Activated CD4-positive, alpha-beta T cell treated with anti-CD3 and anti-CD28 coated beads for 48 hours (primary cell): ENCODE measurements at places on chromosomes 5 and 9.

DNA sequence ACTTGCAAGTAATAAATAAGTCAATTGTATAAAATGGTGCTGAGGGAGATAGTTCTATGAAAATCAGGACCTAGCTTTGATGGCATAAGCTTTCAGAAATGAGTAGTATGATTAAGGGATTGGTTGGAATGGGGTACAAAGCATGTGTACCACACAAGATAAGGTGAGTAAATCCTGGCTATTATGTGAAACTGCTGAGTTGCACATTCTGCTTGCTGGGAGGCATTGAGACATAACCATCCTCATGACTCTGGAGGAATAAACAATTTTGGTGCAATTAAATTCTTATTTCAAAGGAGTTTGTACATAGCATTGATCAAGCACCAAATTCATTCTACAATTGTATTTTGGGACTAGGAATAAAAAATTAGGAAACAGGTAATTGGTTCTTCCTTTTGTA, 755.2 kb upstream of the ACO1 start:
- no peak for DNase-seq

- no peak for DNase-seq
Observed at GRCh38 chr9:135565141-135565628, 3.6 kb downstream of the PAEP start.

DNA sequence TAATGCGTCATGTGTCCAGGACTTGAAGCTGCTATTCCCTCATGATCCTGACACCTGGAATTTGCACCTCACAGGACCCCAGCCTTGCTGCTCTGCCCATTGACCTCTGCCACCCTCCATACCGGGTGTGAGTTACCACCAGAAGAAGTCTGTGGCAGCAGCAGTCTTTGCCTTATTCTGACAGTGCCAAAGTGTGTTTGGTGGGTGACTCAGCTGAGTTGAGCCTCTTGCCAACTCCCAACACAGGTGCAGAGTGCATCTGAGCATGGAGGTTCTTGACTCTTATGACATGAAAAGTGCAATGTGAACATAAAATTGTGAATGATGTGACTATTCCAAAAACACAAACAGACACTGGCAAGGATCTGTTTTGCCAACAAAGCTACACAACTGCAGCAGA, 1166.5 kb upstream of the CDH18 start:
- DNase-seq = no peak

DNA sequence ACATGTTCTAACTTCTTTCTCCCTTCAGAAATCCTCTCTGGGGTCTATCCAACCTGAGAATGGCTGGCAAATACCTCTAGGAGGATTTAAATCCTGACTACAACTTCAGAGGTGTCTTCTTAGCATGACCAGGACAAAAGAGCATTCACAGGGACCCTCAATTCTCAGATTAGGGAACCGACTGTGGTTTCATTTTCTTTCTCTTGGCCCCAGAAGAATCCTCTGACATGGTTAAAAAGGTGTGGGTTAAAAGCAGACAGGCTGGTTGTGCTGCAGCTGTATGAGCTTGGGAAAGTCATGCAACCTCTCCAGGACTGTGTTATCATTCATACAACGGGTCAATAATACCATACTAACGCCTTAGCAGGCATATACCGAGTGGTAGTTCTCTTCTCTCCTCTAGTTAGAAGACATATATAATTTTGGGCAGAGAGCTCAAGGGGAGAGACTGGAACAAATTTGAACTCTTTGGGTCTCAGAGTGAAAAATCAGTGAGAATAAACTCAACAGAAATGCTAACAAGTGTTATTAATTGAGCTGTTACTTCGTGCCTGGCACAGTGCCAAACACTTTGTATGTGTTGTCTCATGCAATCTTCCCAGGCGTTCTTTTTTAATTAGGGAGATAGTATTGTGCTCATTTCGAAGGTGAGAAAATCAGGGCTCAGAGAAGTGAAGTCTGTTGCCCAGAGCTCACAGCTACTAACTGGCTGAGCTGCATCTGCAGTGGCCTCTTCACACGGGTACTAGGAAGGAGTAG, 35.2 kb downstream of the INSYN2B start:
- DNase-seq = no peak

DNA sequence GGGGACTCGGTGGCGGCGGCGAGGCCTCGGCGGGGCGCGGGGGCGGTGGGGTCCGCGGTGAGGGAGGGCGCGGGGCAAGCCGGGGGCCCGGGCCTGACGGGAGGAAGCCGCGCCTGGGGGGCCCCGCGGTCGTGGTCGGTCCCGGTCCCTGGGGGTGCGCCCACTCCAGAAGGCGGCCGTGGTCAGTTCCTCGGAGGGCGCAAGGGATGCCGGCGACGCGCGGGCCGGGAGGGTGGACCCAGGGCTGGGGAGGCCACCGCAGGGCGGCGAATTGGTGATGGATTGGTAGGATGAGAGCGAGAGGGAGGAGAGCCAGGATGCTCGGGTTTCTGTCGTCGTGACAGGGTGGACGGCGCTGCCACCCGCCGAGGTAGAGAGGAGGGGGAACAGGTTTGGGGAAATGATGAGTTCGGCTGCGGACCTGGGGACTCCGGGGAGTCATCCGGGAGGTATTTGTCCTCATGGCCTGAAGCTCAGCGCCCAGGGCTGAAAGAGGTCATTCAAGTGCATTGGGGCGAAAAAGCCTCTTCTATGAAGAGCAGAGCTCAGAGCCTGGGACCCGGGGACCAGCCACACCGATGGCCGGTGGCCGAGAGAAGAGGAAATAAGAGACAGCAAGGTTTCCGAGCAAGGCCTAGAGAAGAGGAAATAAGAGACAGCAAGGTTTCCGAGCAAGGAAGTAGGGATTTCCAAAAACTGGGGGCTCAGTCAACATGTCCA, 557 bp downstream of the GNG10 start:
- peak; percentile 48 for DNase-seq

- DNase-seq = no peak
Observed at GRCh38 chr9:132042324-132042723, 37.3 kb downstream of the MED27 start.

- peak; percentile 91 for DNase-seq
Observed at GRCh38 chr9:77456829-77457437, 191.2 kb downstream of the GNA14 start.
